NCI-H1105 (cell line): ENCODE measurements at places on chromosomes 4 and X.

- no peak for DNase-seq
These were observed 539.6 kb upstream of the DIPK2B start for GRCh38 chrX:45740291-45740690.

GRCh38 chrX:120672389-120672788 is 42.5 kb upstream of the C1GALT1C1 start:
- DNase-seq = no peak

- no peak for DNase-seq
These were observed 298.7 kb upstream of the TENM3 start for GRCh38 chr4:181944527-181944926.

DNA sequence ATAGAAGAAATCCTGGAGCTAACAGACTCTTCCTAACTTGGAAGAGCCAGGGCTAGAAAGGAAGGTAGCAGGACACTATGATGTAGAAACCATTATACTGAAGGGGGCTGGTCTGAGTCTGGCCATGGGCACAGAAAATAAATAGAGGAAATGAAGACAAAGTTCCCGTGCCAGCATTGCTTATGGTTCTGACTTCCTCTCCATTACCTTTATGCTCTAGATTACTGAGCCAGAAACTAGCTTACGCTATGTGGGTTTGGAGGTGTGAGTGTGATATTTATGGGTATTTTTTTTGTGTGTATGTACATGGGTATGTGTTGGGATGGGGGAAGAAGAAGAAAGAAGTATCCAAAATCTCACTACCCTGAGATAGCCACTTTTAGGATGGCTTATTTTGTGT is 148.3 kb downstream of the GLUD2 start:
- no peak for DNase-seq

DNA sequence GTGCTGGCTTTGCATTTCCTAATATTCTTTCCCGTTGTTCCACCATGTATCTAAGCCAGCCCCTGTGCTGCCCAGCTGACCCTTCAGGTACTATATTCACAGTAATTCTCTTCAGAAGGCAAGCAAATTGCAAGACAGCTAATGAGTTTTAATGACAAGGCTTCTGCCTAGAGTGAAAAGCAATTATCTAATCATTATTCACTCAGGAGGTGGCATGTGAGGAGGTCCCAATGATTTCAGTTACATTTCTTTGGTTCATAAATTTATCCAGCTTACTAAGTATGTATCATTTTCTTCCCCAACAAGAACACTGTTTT is 123.0 kb downstream of the RASGEF1B start:
- no peak for DNase-seq

DNA sequence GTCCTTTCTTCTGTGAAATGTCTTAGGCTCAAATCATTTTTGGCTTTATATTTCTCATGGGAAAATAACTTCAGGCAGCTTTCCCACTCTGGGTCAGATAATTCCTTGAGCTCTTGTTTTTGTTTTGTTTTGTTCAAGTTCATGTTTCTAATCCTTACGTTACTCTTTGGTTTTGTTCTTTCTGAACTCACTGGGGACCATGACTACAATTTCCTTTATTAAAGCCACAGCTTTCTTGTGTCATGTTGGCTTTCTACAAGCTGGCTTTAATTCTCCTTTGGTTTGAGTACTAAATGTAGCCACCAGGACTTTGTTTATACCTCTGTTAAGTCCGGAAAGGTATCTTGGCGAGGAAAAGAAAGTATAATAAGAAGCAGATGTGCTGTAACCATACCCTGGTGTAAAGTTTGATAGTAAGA is 30.8 kb upstream of the ANXA3 start:
- no peak for DNase-seq

- DNase-seq = no peak
These were observed 582 bp downstream of the NAA10 start for GRCh38 chrX:153934148-153934761.

GRCh38 chrX:125291124-125291523 is 28.5 kb upstream of the TEX13C start:
- no peak for DNase-seq

- no peak for DNase-seq
These were observed 326.6 kb upstream of the ATOH1 start for GRCh38 chr4:93501946-93502345.

DNA sequence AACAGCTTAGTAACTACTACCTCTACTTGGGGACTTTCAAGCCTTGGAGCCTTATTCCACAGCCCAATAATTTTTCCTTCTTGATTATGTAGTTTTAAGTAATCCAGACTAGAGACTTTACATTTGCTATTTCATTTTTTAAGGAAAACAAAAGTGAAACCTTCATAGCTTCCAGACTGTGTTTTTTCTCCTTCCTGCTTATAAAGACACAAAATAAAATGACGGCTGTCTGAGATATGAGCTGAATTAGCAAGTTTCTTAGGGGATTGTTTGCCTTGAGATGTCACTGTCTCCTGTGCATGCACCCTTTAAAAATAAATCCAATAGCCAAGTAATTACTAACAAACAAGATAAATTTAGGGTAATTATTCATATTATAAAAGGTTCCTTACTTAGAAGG is 78.8 kb upstream of the PACRGL start:
- no peak for DNase-seq

DNA sequence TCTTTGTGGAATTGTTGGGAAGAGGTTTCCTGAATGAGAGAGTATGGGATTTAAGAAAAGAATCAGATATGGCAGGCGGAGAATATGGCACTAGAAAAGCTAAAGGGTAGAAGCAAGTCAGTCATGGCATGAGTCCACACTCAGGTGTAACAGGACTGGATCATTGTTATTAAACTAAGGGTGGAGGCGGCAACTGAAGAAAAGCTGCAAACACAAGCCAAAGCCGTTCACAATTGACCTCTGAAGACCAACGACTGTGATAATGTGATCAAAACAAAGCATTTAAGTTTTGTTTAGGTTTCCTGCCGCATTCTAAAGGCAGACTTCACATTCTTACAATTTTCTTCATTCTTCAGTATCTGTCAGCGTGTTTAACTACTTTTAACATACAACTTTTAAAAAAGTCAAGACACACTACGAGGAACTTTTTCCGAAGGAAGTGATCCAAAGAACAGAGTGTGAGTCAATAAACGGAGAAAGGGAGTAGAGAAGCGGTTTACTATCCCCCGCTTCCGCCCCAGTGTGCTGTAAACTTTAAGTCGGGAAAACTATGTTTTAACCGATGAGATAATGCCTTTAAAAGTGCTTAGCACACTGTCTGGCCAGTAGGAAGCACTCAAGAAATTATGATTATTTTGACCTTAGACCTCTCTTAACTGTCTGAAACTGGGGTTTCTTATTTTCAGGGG is 909 bp upstream of the SLAIN2 start:
- no peak for DNase-seq

DNA sequence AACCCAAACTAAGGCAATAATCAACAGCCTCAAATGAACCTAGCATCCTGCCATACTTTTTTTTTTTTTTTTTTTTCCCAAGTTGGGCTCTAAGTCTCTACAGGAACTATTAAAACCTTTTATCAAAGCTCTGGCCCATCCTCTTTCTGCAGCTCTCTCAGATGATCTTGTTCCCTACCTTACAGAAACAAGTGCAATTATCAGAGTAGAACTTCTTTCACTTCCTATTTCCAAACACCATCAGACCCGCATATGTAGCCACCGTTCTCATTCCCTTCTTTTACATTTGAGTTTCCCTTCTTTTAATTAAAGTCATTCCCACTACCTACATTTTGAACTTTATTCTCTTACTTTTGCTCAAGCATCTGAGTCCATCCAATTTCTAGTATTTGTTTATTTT is 690.6 kb downstream of the DMD start:
- DNase-seq = no peak

GRCh38 chr4:85127653-85128052 is 161.2 kb upstream of the WDFY3 start:
- no peak for DNase-seq

GRCh38 chrX:119655125-119655524 is 37.8 kb downstream of the SEPTIN6 start:
- DNase-seq = no peak

DNA sequence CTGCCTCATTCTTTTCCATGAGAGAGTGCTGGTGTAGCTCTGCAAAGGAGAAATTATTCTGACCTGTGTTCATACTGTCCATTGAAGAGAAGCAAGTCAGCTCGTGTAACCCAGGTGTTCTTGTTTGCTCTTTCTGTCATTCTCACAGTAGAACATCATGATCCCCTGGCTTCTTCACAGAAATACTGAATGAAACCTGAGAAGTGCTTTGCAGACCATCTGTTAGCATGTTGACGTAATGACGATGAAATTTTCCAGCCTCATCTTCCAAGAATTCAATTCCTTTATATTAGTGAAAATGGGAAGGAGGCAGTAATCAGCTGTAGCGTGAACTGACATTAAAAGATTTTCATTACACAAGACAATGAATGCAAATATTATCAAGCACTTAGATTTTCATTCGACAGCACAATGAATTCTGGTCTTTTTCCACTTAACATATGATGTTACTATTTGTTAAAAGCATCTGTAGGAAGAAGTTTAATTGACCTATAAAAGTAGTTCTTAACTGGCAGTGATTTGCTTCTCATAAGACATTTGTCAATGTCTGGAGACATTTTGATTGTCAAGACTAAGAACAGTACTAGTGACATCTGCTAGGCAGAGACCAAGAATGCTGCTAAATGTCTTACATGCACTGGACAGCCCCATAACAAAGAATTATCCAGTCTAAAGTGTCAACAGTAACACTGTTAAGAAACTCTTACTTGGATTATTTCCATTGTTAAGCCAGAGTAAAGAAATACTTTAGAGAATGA is 246.3 kb downstream of the BANK1 start:
- no peak for DNase-seq

- DNase-seq = no peak
These were observed 23.7 kb downstream of the ABCG2 start for GRCh38 chr4:88134536-88135355.

GRCh38 chrX:15350329-15350996 is 15.1 kb upstream of the PIGA start:
- DNase-seq = no peak

DNA sequence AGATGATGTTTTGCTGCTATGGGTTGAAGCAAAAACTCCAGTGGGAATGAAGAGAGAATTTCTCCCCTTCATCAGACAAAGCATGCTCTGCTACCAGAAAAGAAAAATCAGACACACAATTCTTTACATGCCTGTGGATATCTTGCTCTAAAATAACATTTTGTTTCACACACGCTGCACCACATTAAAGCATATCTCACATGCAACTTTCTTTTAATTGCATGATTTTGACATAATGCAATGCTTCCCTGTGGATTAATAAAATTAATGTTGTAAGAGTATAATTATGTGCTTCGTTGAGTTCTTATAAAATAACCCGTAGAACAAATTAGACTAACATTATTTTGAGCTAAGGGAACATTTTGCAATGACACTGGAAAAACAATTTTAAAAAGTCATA is 2230.7 kb downstream of the PCDH7 start:
- DNase-seq = no peak

DNA sequence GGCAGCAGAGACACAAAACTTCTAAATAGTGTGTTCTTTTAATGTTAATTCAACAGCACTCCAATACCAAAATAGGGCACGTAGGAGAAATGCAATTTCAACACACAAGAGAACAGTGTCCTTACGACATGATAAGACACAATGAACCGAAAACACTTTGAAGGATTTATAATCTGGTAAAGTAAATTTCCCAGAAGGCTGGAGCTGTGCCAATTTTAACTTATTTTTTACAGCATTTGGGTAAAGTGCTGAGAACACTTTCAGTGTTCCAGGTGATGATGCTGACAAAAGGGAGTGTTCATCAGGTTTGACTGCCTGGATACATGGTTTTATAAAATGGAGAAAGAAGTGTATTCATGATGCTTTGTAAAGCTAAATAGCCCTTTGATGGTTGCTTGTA is 76.5 kb downstream of the MAPK10 start:
- no peak for DNase-seq

GRCh38 chrX:49309401-49309981 is 6.0 kb downstream of the GAGE10 start:
- no peak for DNase-seq

DNA sequence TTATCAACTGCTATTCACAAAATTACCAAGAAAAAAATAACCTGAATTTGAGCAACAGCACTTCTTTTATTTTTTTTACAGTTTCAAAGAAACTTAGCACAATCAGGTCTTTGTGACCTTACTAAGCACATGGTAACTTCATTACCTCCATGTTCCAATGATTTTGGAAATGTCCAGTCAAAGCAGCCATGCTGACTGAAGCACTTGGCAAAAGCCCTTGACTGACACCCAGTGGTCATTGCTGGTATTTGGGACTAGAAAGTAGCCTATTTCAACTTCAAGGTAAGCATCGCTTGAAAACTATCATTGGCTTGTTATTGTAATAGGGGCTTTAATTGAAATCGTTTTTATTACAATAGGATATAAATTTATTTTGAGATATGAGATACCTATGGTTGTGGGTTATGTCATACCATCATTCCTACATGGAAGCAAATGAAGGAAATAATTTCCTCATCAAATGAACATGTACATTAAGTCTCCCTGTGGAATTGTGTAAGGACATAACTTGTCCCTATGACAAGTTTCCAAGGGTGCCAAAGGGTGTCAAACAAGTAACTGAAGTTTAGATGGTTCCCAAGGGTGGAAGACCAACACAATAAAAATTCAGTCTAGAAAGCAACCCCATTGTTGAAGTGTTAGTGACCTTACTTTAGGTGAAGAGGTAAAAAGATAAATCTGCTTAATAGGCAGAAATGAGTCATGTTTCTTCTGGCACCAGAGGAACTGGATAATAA is 15.2 kb upstream of the ANXA10 start:
- peak; percentile 15 for DNase-seq

DNA sequence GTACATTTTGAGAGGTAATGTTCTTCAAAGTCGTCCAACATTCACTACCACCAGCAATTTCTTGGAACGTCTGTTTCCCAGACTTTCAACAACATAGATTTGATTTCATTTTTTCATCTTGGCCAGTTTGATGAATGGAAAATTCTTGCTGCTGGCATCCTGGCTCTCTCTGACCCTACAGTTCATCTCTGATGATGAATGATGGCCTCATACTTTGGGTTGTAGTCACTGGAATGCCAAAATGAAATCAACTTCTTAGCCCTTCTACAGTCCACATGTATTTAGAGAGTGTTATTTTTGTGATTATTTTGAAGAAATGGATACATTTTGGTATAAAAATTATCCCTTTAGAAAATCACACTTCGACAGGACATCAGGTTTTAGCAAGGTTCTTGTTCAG is 8.8 kb downstream of the CHST7 start:
- DNase-seq = no peak

- no peak for DNase-seq
These were observed 77.6 kb downstream of the CWH43 start for GRCh38 chr4:49063670-49064069.

GRCh38 chr4:173288296-173288695 is 45.9 kb downstream of the HMGB2 start:
- DNase-seq = no peak

- no peak for DNase-seq
These were observed 9.6 kb downstream of the PPP3CA start for GRCh38 chr4:101337688-101338087.

GRCh38 chr4:70936200-70936787 is 34.1 kb downstream of the MOB1B start:
- no peak for DNase-seq

GRCh38 chr4:76543378-76543777 is 108.3 kb downstream of the SHROOM3 start:
- no peak for DNase-seq
